ENCODE measurements at places on chromosomes 7 and 10.

GRCh38 chr10:7264313-7264756, 146.5 kb downstream of the SFMBT2 start:
- DNase-seq = peak; percentile 66

GRCh38 chr7:36034020-36034419, 119.0 kb upstream of the EEPD1 start:
- peak; percentile 41 for DNase-seq

GRCh38 chr7:96997512-96998032, 7.8 kb upstream of the DLX6 start:
- no peak for DNase-seq

DNA sequence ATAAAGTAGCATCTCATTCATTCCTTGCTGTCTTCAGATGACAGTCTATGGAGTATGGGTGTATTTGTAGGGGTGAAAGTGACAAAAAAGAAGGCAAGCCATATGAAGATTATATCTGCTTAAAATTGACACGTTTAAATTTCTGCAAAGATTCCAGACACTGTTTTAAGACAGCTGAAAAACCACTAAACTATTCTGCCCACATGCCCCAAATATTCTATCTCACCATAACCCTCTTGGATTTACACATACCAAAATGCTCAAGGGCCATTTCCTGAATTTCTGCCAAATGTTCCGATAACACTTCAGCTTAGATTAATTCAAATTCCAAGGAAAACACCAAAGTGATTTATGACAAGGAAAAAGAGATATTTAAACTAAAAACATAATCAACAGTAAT, 99.9 kb upstream of the IL6 start:
- DNase-seq = no peak

DNA sequence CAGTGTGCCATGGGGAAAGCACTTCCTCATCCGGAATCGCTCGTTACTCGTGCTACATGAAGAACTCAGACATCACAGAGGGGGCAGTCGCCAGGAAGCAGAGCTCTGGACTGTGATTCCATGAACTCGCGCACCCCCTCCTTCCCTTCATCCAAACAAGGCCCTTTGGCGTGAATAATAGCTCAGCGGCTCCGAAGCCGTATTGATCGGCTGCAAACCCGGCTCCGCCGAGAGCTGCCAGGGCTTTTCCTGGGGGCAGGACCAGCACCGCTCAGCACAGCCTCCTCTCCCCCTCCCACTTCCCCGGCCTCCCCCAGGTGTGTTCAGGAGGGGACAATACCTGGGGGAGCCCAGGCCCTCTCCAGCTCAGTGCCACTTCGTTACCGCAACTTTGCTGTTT, 129.0 kb upstream of the TCF7L2 start:
- DNase-seq = no peak

GRCh38 chr7:141477865-141478264, 73.3 kb upstream of the AGK start:
- no peak for DNase-seq

DNA sequence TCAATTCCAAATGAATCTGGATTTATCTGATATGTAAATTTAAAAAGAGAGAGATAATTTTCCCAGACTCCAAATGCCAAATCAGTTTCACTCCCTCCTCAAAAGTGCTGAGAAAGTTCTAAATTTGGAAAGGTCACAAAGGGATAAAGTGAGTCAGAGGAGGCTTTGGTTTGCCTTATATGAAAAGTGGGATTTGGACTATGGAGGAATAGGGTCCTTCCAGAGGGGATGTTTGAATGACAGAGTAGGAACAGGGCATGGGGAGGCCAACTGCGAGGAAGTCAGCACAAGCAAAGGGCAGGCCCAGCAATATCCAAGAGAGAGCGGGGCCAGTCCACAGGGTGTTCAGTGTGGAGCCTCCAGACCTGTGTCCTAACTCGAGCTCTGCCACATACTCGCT, 9.8 kb upstream of the FAS start:
- no peak for DNase-seq

- DNase-seq = no peak
Observed at GRCh38 chr10:91460681-91461080, 50.5 kb downstream of the HECTD2 start.

GRCh38 chr7:625376-625971, 101.0 kb upstream of the DNAAF5 start:
- DNase-seq = no peak

DNA sequence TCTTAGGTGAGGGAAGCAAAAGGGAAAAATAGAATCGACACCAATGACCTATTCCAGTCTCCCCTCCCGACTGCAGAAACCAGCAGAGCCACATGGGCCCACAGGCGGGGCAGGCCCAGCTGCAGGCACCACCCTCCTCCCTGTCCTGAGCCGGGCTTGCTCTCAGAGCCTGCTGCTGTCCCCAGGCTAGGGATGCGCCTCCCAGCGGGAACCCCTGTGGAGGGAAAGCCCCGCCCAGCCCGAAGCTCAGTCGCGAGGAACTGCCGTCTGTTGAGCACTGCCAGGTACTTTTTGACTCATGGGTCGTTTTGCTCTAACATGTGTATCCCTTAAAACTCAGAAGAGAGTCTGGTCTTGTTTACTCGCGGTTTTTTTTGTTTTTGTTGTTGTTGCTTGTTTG, 124.5 kb upstream of the RET start:
- DNase-seq = no peak

DNA sequence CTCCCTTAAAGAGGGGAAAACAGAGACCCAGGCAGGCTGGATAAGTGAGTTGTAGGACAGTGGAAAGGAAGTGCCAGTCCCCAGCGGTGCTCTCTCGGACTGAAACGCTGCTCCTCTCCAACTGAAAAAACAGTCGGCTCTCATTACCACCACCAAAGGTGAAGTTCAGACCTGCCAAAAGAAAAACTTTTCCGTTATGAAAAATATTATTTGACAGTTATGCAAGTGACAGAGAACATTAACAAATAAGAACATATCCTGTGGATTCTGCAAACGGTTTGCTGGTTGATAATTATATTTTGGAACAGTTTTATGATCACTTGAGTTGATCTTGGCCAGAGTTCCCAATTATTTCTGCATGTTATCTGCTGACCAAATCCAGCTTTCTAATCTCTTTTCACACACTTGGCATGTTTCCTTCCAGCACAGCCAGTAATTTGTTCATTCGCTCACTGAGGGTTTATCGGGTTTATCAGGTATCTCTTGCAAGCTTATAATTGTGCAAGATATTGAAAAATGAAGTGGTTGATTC, 82.6 kb downstream of the PTPRE start:
- DNase-seq = no peak

DNA sequence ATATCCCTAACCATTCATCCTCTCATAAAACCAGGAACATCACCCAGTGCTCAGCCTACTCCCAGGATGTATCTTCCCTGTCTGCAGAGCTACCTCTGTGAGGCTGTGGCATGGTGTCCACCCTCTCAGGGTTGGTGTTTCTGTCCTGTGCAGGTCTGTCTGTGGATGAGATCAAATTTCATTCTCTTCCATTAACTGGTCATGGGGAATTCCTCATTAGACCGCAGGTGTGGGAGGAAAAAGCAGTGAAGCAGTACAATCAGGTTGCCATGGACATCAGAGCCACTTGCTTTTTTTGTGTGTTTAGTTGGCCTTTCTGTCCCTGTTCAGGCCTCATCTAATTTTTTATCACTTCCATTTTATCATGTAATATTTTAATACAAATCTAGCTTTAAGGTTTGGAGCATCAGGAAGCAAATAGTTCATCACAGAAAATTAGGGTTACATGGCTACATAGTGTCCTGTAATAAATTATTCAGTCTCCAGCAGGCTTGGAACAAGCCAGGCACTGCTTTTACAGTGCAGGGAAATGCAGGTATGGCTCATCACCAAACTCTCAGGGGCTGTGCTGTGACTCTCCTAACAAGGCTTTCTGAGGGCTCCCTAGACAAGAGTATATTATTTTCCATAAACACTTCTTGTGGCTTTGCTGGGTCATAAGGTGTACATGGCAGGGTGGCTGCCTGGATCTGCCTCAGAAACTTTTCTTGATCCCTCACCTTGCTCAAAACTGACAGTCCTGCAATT, 594.9 kb upstream of the IGFBP3 start:
- DNase-seq = no peak

GRCh38 chr10:68604441-68604840, 44.3 kb downstream of the TET1 start:
- DNase-seq = no peak

DNA sequence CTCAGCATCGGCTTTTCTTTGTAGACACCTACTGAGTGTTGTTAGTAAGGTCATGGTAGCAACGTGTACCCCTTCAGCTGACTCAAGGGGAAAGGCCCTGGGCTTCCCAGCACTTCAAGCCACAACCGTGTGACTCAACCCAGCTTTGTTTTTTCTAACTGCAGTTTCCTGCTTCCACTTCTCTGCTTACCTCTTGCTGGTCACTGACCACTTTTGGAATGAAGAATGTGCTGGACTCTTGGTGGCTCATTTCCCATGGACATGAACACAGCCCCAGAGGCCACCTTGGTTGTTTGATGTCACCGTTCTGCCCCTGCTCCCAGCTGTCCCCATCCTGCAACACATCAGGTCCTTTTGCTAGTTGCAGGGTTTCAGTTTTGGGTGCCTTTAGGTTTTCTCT, 69.5 kb upstream of the ZNF438 start:
- peak; percentile 53 for DNase-seq

- DNase-seq = no peak
Observed at GRCh38 chr7:70787286-70787685, 344.7 kb upstream of the GALNT17 start.

DNA sequence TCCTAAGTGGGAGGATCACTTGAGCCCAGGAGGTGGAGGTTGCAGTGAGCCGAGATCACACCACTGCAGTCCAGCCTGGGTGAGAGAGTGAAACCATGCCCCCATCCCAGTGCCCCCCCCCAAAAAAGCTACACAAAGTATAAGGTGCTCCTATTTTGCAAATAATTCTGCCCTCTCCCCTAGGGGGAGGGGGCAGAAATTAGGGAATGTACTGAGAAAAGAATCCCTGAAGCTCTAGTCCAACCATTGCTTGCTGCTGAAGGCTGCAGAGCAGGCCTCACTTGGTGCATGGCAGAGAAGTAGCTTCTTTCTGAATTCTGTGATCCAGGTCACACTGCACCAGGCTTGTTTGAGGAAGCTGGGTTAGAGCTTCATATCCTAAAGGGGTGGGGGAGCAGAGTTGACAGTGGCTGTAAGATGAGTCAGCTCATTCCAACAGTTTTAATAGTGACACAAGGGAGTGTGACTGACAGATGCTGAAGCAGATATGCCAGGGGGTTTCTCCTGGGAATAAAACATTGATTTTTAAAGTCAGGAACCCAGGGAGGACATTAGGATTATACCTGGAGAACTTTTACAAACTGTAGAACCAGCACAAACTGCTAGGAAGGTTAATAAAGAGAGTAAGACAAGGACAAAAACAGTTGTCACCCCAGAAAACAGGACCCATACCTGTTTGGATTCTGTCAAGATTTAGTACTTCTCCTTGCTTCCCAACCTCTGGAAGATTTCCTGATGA, 32.8 kb upstream of the STRIP2 start:
- DNase-seq = peak; percentile 24

GRCh38 chr10:100008708-100009282, 952 bp downstream of the DNMBP start:
- DNase-seq = no peak

GRCh38 chr10:124470544-124471434, 9.2 kb downstream of the LHPP start:
- DNase-seq = peak; percentile 67

GRCh38 chr10:47335906-47336305, 12.3 kb upstream of the RBP3 start:
- DNase-seq = no peak

DNA sequence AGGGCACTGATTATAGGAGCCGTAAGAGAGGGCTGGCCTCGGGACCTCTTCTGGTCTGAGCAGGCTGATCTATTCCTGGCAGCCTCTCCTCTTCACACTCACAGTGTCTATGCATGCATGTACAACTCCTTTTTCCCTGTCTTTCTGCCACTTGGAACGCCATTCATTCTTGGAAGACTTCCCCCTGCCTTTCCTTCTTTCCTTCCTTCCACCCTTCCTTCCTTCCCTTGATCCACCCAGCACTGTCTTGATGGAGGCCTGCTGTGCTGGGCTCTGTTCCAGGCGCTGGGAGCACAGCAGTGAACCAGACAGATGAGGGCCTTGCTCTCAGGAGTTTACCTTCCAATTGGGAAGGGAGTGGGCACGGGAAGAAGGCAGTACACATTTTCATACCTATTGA, 114.8 kb downstream of the SH3PXD2A start:
- no peak for DNase-seq

- DNase-seq = no peak
Observed at GRCh38 chr7:107613948-107614347, 33.9 kb downstream of the BCAP29 start.

DNA sequence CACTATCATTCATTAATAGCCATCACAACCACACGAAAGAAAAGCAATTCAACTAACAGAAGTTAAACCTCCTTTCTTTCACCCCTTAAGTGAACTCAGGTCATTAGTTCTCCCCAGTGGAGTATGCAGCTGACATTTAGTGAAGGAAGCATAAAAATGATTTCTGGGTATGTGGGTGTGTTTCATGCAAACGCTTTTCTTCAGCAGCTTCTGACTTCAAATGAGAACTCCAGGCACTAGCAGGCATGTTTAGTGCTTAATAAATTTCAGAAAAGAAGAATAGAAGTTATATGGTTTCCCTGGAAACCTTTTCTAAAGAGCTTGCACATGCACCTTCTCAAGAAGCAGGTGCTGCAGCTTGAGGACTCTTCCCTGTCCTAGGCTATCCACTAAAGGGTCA, 62.5 kb downstream of the PIK3CG start:
- DNase-seq = no peak

DNA sequence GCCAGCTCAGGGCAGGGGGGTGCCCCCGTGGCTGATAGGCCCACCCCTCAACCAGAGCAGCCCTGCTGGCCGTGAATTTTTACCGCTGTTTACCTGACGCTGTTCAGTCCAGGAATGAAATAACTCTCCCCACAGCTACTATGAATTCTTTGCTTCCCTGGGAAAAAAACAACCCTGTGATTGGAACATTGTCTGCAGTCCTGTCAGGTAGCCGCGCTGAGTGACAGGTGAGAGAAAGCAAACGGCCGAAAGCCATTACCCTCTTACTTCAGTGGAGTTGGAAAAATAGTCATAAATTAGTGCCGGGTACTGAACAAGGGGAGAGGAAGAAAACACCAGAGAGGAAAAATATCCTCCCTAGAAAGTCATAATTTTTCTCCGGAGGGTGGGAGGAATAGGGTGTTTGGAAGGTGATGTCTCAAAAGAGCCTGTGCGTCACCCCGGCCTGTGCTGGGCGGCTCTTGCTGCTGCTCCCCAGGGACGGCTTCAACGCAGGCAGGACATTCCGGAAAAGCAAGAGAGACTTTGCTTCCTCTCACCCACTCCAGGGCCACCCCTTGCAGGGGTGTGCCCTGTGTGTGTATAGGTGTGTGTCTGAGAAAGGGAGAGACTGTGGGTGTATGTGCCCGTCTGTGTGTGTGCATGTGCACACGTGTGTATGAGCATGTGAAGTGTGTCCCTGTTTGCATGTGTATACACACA, 69.0 kb downstream of the CDH23 start:
- DNase-seq = no peak

GRCh38 chr10:15865304-15865703, 5.0 kb upstream of the MINDY3 start:
- DNase-seq = no peak

- DNase-seq = peak; percentile 87
Observed at GRCh38 chr10:22325272-22326144, 4.6 kb downstream of the BMI1 start.
